ENCODE measurements at places on chromosomes 11 and 22. TPM values are rescaled to one million over a fixed set of nuclear protein-coding genes. Genes with fewer than 3 reads are reported as not detected.

The MMP8 gene
- total RNA-seq, result not detected

The P4HA3 gene
- total RNA-seq, result not detected

The ABCC8 gene
- 1.1 TPM for total RNA-seq

The TOMM22 gene
- 47.6 TPM for total RNA-seq

The OR8U1 gene
- not detected for total RNA-seq

The SCO2 gene
- total RNA-seq, result 1.1 TPM

The NRIP3 gene
- total RNA-seq, result 0.56 TPM

The ANGPTL5 gene
- not detected for total RNA-seq

The PES1 gene
- total RNA-seq, result 75.2 TPM

The PRRG4 gene
- total RNA-seq, result 0.07 TPM

The CLP1 gene
- total RNA-seq, result 15.5 TPM

The BBOX1 gene
- not detected for total RNA-seq

The ALKBH8 gene
- 13.3 TPM for total RNA-seq

The SLCO2B1 gene
- total RNA-seq, result 1.3 TPM

The OR4C45 gene
- total RNA-seq, result not detected

The SERPING1 gene
- not detected for total RNA-seq

The RAB36 gene
- 3.3 TPM for total RNA-seq

The OR51I1 gene
- total RNA-seq, result not detected

The MMP27 gene
- total RNA-seq, result not detected

The NCF4 gene
- 117 TPM for total RNA-seq

The SMTNL1 gene
- total RNA-seq, result not detected

The FADS3 gene
- 225 TPM for total RNA-seq

The KRTAP5-5 gene
- not detected for total RNA-seq

The GLYAT gene
- total RNA-seq, result not detected

The HTR3A gene
- 13.8 TPM for total RNA-seq

The C11orf97 gene
- total RNA-seq, result not detected

The ETS1 gene
- total RNA-seq, result 271 TPM

The BBS1 gene
- 52.5 TPM for total RNA-seq

The NPAS4 gene
- not detected for total RNA-seq

The KCNJ1 gene
- total RNA-seq, result not detected

The CCDC15 gene
- total RNA-seq, result 1.8 TPM

The OAF gene
- total RNA-seq, result 0.92 TPM

The GRK3 gene
- total RNA-seq, result 65.3 TPM

The CELF1 gene
- total RNA-seq, result 153 TPM

The SCGB1C1 gene
- total RNA-seq, result not detected

The TRIM29 gene
- not detected for total RNA-seq

The VWA5A gene
- total RNA-seq, result 6.2 TPM

The MPEG1 gene
- 151 TPM for total RNA-seq

The SELENOM gene
- total RNA-seq, result 23.6 TPM

The CRYBB3 gene
- total RNA-seq, result not detected

The RAC2 gene
- 273 TPM for total RNA-seq

The ATG13 gene
- total RNA-seq, result 92.8 TPM

The FAM181B gene
- not detected for total RNA-seq
